SW 1271 (cell line): ENCODE measurements at places on chromosomes 12 and 14.

GRCh38 chr12:111757361-111758119 is 9.2 kb upstream of the ALDH2 start:
- no peak for DNase-seq

GRCh38 chr12:102602521-102602920 is 122.2 kb upstream of the IGF1 start:
- DNase-seq: no peak

GRCh38 chr12:101719566-101719965 is 19.7 kb downstream of the SYCP3 start:
- no peak for DNase-seq

DNA sequence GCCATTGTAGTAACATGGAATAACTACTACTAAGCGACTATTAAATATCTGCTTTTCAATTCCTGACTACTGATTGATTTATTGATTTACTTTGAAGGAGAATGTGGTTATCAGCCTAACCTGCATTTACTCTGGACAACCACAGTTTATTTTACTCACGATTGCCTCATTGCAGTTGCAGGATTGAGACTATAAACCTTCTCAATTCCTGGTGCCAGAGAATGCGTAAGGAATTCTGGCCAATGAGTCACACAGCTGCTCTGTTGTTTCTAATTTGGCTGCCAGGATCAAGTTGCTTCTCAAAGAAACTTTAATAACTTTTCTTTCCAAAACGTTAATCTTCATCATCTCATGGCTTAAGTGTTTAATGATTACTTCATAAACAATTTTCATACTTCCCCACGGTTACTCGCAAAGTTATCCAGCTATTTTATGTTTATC is 13.1 kb upstream of the TMTC1 start:
- DNase-seq: no peak

DNA sequence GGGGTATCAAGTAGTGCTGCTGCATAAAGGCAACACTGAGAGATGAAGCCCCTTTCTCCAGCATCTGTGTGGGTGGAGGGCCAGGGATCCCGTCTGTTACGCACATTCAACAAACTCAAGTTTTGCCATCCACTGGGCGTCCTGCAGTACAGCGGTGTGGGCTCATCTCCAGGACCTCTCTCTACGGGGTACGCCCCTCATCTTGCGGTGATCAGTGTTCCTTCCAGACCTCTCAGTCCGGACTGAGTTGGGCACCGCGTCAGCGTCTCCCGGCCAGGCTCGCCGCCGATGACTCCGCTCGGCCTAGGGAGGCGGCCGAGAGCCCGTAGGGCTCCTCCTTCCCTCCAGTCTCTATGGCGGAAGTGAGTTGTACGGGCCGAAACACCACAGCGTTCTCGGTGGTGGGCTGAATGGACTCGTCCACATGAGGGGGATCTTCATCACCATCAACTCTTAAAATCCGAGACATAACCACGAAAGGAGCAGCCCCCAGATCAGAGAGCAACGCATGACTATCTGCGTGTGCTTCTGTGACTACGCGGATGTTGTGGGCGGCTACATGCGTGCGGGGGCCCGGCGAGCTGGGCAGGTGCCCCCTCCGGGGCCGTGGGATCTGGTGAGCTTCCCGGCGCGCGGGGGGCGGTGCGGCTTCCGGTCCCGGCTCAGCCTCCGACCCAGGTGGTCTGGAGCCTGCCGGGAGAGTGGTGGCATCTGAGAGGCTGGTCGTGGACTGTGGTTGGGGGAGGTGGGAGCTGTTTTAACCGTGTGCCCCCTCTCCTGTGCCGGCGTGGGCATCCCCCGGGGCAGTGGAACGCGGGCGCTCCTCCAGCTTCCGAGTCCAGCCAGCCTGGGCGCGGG is at the start of gene ATG101:
ATG101 (plus strand) TSS at position 652 of the 858 bp plus-strand sequence. CDS start 3,673 bp downstream, outside the sequence.
- peak; percentile 95 for DNase-seq

- DNase-seq: no peak
Measured at GRCh38 chr12:105030820-105031807, 45.0 kb downstream of the NOPCHAP1 start.

- no peak for DNase-seq
Measured at GRCh38 chr14:103862393-103862782, 15.0 kb upstream of the PPP1R13B start.

GRCh38 chr14:20118795-20119194 is 8.3 kb downstream of the OR4K17 start:
- no peak for DNase-seq

GRCh38 chr12:92513231-92513730 is 189.5 kb upstream of the PLEKHG7 start:
- no peak for DNase-seq

- no peak for DNase-seq
Measured at GRCh38 chr12:65612440-65612839, 211.8 kb upstream of the HMGA2 start.

- DNase-seq: no peak
Measured at GRCh38 chr12:73361864-73362230, 1089.7 kb downstream of the TRHDE start.

DNA sequence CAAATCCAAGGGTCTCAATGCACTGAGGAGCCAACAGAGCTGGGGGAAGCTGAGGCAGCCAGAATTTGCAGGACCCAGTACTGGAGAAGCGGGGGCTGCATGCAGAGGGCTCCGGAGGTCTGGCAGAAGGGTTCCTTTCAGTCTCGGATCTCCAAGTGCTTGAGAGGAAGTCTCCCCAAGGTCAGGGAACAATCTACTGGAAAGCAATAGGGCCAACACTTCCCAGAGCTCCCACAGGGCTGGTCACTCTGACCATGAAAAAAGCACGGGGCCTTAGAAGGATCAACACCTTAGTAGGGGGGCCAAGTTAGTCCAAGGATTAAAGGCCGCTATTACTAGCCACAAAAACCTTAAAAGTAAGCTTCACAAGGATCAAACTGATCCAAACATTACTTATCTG is 31.7 kb downstream of the SPPL3 start:
- DNase-seq: no peak

DNA sequence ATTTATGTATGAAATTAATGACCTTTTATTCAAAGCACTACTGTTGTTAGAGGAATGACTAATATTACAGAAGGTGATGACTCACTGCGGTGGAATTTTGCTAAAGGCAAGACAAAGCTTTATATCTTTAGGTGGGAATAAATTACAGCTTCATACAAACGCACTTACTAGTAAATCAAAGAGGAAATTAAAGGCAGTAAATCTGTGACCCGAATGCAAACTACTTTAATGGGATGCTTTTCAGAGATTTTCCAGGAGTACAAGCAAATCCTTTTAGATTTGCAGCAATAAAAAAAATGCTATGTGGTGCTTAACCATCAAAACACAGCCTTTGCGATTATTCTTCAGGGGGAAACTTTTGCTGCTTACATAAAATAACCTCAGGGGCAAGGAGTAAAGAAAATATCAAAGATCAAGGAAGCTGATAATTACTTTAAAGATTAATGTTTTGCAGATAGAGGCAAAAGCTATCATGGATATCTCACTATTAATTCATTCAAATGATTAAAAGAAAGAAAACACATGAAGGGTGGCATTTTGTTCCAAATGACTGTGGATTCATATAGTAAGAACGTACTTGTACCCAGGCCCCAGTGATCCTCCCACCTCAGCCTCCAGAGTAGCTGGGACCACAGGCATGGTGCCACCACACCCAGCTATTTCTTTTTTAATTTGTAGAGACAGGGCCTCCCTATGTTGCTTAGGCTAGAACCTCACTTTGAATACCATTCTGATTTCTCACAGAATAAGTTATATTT is 98.9 kb downstream of the DENND5B start:
- DNase-seq: peak; percentile 93

- DNase-seq: no peak
Measured at GRCh38 chr12:30805959-30806358, 51.2 kb upstream of the CAPRIN2 start.

- DNase-seq: no peak
Measured at GRCh38 chr12:116931665-116932064, 20.9 kb downstream of the FBXW8 start.

DNA sequence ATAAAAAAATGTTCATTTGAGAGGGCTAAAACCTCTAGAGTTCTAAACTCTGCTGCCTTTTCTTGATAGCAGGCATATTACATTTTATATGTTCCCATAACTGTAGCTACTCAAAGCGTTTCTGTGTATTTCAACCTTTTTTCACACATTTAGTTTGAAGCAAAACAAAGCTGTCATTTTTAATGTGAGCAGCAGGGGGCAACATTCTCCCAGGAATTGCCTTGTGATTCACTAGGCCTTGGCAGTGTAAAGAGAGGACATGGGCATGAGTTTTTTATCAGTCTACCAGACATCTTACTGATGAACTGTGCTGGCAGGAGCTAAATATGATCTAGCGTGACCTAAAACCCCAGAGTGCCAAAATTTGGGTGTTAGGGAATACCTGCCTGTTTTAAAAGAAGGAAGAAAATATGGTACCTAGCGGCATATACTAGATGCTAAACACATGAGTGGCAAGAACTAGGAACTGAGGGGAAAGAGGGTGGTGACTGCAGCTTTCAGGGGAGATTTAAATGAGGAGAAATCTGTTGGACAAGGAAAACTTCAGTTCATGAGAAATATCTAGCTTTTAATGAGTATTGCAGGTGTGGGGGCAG is 65.3 kb downstream of the IFT43 start:
- DNase-seq: peak; percentile 39

DNA sequence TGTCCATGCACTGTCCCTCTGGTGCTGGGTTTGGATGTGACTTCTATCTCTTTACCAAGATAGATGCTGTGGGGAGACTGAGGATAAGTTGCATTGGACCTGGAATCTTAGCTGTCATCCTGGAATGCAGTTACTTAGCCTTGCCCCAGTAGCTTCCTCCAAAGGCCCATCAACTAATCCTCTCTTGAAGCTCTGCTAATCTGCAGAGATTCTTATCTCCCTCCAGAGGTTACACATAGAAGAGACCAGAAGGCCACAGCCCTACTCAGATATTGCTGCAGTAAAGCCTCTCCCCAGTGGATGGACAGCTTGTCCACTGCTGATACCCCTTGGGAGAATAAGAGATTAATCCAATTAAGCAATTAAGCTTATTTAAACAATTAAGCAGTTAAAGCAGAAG is 867.2 kb downstream of the BCL11B start:
- DNase-seq: no peak

DNA sequence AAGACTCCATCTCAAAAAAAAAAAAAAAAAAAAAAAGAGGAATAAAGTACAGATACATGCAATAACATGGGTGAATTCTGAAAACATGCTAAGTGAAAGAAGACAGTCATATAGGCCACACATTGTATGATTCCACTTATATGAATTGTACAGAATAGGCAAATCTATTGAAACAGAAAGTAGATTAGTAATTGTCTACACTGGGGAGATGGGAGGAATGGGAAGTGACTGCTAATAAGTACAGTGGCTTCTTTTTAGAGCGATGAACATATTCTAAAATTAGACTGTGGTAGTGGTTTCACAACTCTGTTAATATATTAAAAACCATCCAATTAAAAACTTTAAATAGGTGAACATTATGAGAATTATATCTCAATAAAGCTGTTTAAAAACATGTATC is 74.4 kb downstream of the ANKS1B start:
- no peak for DNase-seq

- no peak for DNase-seq
Measured at GRCh38 chr14:72568296-72568992, 325.5 kb downstream of the DPF3 start.

- DNase-seq: no peak
Measured at GRCh38 chr14:68938271-68939150, 40.6 kb downstream of the ACTN1 start.

- no peak for DNase-seq
Measured at GRCh38 chr12:104529130-104529874, 72.6 kb downstream of the CHST11 start.

DNA sequence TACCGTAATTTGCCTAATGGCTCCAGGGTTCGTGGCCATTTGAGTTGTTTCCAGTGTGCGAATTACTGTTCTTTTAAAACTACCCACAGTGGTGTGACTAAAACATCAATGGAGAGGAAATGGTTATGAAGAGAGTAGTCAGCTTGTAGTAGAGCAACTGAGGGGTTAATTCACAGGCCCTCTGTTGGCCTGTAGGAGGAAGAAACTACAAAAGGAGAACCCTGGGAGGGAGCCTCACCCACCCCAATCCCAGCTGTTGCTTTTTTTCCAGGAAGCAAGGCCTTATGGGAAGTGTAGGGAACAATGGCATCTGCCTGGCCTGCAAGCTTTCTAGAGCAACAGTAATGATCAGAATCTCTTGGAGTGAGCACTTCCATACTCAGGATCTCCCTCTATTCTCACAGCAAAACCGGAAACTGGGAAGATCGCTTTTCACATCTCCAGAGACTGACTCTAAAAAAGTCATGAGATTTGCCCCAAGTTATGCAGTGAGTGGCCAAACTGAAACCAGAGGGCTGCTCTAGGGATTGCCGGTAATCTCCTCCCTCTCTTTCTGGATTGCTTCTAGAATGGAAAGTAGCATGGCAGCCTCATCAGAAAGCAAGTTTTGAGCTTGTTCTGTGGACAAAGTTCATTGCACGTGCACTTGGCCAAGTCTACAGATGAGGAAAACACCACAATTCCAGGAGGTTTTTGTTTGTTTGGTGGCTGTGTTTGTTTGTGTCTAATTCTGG is 125.3 kb upstream of the PWP1 start:
- DNase-seq: no peak

GRCh38 chr14:104766863-104767633 is 14.1 kb downstream of the SIVA1 start:
- no peak for DNase-seq

GRCh38 chr12:45402288-45402687 is 186.4 kb downstream of the ANO6 start:
- DNase-seq: no peak

DNA sequence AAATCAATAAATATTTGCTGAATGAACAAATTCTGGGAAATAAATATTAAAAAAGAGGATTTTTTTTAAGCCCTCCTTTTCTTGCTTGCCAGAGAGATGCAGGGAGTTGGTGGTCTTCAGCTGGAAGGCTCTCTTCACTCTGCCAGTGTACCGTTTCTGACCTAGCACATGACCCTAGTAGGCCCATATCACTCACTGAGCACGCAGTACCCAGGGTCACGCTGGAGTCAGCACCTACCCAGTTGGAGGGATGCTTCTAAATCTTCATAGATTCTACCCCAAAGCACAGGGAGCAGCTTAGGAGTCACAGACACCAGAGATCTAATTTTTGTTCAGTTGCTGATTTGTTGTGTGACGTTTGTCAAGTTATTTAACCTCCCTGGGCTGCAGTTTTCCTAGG is 195.4 kb upstream of the TBX3 start:
- DNase-seq: no peak

DNA sequence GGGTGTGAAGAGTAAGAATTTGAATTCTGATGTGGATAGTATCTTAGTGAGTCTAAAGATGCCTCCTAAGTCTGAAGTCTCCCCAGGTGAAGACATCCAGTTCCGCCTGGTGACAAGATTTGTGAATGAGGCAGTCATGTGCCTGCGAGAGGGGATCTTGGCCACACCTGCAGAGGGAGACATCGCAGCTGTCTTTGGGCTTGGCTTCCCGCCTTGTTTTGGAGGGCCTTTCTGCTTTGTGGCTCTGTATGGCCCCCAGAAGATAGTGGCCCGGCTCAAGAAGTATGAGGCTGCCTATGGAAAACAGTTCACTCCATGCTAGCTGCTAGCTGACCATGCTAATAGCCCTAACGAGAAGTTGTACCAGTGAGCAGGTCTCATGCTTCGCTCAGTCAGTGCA is 24.6 kb upstream of the AICDA start:
- no peak for DNase-seq

- DNase-seq: no peak
Measured at GRCh38 chr12:103102225-103102744, 144.8 kb downstream of the ASCL1 start.
